ENCODE measurements at places on chromosomes 5 and 9.

DNA sequence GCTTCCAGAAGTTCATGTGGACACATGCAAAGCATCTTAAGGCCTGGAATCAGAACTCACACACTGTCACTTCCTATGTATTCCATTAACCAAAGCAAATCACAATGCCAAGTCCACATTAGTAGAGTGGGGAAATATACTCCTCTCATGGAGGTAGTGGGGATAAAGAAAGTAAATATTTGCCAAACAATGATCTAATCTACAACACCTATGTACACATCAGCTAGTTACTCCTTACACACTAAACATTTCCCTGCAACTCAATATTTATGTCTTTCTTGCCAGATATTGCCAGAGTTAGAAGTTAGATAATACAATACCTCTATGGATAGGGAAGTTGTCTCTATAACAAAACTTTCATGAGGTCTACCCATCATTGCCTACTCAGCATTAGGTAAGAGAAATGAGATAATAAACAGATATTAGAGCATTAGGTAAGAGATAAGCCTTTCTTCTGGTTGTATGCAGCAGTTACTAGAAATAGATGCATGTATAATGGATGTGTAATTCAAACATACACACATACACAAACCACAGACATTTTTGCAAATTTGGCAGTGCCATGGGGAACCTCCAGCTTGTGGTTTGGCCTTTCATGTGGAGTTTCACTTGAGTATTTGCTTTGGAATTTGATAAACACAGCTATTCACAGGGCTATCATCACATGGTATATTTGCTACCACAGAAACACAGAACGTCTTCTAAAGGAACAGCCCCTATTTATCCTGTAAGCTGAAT, 196.5 kb downstream of the TLE1 start:
- DNase-seq, result no peak

- DNase-seq, result no peak
These were observed 4.7 kb downstream of the MAN2A1 start for GRCh38 chr5:109694451-109694891.

GRCh38 chr9:112601636-112602035, 115.0 kb downstream of the KIAA1958 start:
- DNase-seq, result no peak

- DNase-seq, result peak; percentile 42
These were observed 199.6 kb downstream of the KCTD16 start for GRCh38 chr5:144370273-144370672.

DNA sequence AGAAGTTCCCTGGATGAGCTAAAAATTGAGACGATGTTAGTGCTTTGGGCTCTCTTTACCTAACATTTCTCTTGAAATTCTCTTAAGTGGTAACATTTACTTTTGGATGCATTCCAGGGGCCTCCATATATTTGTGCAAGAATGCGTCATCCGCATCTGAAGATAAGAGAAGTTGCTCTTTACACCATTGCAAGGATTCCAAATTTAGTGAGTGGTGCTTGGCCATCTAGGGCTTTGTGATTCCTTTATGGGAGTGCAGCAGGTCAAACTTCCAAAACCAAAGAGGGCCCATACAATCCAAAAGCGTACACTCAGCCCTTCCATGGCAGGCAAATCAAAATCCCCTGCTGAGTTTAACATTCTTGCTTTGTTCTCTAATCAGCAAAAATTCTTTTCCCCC, 102.0 kb upstream of the DMAC1 start:
- no peak for DNase-seq

GRCh38 chr9:113011911-113012381, at the start of gene ZNF883:
Gene ZNF883, minus strand, starts transcription at chr9:113012192.
- peak; percentile 57 for DNase-seq

DNA sequence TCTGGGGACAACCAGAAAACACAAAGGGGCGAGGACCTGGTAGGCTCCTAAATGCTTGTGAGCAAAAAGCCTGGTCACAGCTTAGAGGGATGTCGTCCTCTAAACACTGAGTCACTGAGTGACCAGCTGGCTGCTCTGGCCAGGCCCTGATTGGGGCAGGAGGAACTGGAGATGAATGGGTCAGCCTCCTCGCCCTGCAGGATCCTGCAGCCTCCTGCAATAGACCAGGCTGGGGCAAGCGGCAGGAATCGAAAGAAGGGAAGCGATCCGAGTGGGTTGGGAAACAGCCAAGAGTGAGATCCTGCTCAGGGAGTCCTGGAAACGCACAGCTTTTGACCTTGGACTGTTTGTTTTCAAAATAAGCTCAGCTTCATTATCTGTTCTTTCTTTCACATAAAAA, 34.1 kb upstream of the MSX2 start:
- DNase-seq, result no peak

- peak; percentile 54 for DNase-seq
These were observed 59.5 kb upstream of the PCA3 start for GRCh38 chr9:76704593-76705204.

DNA sequence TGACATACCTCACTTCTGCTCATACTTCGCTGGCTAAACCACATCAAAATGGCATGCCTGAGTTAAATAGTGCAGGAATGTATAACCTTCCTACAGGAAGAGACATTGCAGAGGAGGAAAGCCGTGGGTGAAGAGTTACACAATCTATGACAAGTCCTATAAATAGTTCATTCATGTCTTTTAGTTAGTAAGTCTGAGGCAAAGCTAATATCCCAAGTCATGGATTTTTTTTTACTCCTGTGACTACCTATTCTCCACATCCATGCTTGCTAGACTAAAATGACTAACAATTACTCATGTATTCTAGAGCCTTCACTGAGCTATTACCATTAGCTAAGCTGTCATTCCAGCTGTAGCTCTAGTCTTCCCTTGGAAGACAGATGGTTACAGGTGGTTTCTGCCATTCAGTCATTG, 391.3 kb downstream of the NR2F1-AS1 start:
- DNase-seq, result no peak

GRCh38 chr5:138640138-138640537, 64.9 kb upstream of the HSPA9 start:
- DNase-seq, result no peak

DNA sequence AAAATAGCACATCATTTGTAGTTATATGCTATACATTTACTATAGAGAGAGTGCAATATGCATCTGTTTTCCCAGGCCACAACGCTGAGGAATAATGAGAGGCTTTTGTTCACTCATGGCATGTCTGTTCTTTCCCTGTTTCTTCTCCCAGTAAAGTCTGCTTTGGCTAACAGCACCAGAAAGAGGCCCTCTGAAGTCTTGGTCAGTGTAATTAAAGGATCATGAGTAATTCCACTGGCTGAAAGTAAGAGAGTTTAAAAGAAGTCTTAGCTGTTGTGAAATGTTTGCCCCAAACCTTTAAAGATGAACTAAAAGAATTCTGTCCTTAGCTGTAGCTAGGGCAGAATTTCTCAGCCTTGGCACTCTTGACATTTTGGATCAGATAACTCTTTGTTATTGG, 228.8 kb downstream of the TLE4 start:
- DNase-seq, result no peak

- DNase-seq, result no peak
These were observed 45.4 kb downstream of the ZNF608 start for GRCh38 chr5:124701016-124701415.

DNA sequence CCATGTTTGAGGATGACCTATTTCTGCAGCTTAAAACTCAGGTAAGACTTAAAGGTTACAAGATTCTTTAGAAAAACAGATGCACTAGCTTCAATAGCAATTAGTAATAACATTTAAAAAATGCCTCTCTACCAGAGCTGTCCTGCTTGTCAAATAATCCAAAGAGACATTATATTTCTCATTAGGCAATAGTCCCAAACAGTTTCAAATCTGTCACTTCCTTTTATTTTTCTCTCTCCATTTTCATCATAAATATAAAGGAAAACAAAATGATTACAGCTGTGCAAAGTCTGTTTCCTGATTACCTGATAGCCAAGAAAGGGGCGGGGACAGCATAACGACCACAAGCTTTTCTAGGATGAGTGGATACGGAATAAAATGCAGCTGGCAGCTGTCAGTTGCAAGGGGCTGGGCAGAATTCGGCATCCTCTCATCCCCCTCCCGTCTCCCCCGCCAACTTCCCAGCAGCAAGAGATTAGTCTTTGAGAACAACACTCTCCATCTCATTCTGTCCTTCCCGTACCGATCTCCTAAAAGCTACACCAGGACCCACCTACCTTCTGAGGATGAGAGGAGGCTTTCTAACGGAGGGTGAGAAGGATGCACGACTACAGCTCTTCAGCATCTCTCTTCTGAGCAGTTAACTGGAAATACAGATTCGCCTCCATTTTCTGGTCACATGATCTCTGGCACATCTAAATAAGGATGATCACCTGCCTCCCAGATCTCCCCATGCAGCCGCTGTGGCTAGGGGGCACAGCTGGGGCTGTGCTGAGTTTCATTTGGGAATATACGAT, 72.5 kb upstream of the PCA3 start:
- DNase-seq, result peak; percentile 18

DNA sequence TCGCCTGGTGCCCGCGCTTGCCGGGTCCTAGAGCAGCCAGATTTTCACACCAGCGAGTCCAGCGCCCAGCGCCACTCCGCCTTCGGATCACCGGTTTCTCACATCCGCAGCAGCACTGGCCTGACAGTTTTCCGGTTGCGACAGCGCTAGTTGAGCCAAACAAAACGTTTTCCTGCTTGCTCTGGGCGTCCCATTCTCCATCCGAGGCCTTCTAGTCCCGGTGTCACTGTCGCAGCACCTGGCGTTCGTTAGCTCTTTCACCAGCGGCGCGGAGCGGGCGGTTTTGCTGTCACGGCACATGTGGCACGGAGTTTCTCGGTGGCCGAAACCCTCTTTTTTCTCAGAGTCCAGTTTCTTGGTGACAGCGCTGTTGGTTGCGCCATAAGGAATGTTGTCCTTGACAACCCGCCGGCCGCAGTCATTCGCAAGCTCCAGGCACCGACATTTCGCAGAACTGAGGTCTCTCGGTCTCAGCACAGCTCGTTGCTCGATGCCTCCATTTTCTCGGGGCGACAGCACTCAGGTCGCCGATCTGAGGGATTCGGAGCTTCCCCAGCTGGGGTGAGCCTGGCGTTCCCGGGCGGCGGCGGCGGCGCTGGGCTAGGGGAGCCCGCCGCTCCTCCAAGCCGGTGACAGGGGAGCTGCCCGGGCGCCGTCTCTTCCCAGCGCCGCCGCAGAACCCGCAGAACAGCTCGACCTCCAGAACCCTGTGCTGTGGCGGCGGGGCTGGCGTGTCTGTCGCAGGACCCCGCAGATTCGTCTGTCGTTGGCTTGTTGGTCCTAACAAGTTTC, 47.8 kb downstream of the ANXA2R start:
- no peak for DNase-seq

GRCh38 chr5:93303291-93303691, 277.7 kb downstream of the NR2F1-AS1 start:
- DNase-seq, result no peak

GRCh38 chr9:127119320-127119709, 3.1 kb downstream of the ANGPTL2 start:
- DNase-seq, result no peak

DNA sequence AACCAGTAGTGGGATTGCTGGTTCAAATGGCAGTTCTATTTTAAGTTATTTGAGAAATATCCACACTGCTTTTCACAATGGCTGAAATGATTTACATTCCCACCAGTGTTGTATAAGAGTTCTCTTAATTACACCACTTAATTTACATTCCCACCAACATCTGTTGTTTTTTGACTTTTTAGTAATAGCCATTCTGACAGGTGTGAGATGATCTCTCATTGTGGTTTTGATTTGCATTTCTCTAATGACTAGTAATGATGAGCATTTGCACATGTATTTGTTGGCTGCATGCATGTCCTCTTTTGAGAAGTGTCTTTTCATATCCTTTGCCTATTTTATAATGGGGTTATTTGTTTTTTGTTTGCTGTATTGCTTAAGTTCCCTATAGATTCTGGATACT, 688.3 kb downstream of the PRR16 start:
- peak; percentile 75 for DNase-seq

GRCh38 chr5:61097465-61097864, 64.8 kb downstream of the SMIM15 start:
- DNase-seq, result no peak
